ENCODE measurements at places on chromosomes 12 and 14. TPM values are rescaled to one million over a fixed set of nuclear protein-coding genes. Genes with fewer than 3 reads are reported as not detected.

Gene CBLN3
- 2.4 TPM for total RNA-seq

Gene ACVR1B
- 16.1 TPM for total RNA-seq

Gene ACSM4
- total RNA-seq, result not detected

Gene IFNG
- total RNA-seq, result not detected

Gene TCL1A
- not detected for total RNA-seq

Gene CCDC184
- total RNA-seq, result not detected

Gene TPH2
- total RNA-seq, result not detected

Gene RNASE7
- total RNA-seq, result 11.8 TPM

Gene CHGA
- 0.35 TPM for total RNA-seq

Gene DNAI7
- total RNA-seq, result not detected

Gene JPH4
- total RNA-seq, result not detected

Gene CLEC1A
- total RNA-seq, result not detected

Gene IKZF4
- 3.4 TPM for total RNA-seq

Gene PTPN21
- total RNA-seq, result 15.7 TPM

Gene LBHD2
- not detected for total RNA-seq

Gene NPFF
- total RNA-seq, result not detected

Gene STYK1
- total RNA-seq, result 0.14 TPM

Gene MFAP5
- total RNA-seq, result 0.64 TPM

Gene LRFN5
- not detected for total RNA-seq

Gene CD163L1
- total RNA-seq, result 3.5 TPM

Gene CABP1
- total RNA-seq, result not detected

Gene CCDC175
- total RNA-seq, result not detected

Gene ZNF740
- total RNA-seq, result 34.9 TPM

Gene ZFHX2
- total RNA-seq, result 1.8 TPM

Gene HOXC12
- total RNA-seq, result not detected

Gene VPS33A
- total RNA-seq, result 22.2 TPM

Gene KIF5A
- 0.56 TPM for total RNA-seq

Gene GRIP1
- total RNA-seq, result 8.2 TPM

Gene FLRT2
- 153 TPM for total RNA-seq

Gene GLT1D1
- total RNA-seq, result not detected

Gene CISTR
- not detected for total RNA-seq

Gene FMNL3
- 0.91 TPM for total RNA-seq

Gene STAT6
- 99.7 TPM for total RNA-seq

Gene RFX4
- not detected for total RNA-seq

Gene RNF34
- 40.9 TPM for total RNA-seq

Gene OR6C74
- total RNA-seq, result not detected

Gene GZMB
- total RNA-seq, result not detected

Gene IL22
- not detected for total RNA-seq

Gene COL2A1
- not detected for total RNA-seq

Gene KRT81
- total RNA-seq, result 2,244 TPM

Gene SOX5
- 0.98 TPM for total RNA-seq

Gene SLC16A7
- total RNA-seq, result 32.6 TPM

Gene TAS2R46
- 1.1 TPM for total RNA-seq

Gene C12orf76
- total RNA-seq, result 13.4 TPM

Gene GLIPR1L2
- 0.23 TPM for total RNA-seq

Gene SELPLG
- total RNA-seq, result 1.2 TPM

Gene B3GNT4
- 1.8 TPM for total RNA-seq

Gene HOXC10
- total RNA-seq, result not detected
